ENCODE measurements at places on chromosomes 3 and 15. TPM values are rescaled to one million over a fixed set of nuclear protein-coding genes. Genes with fewer than 3 reads are reported as not detected.
A peak's percentile ranks its signal among the peaks of the same experiment; 100 is the strongest.

GRCh38 chr15:56074481-56075265 is 81.3 kb upstream of the NEDD4 start:
- DNase-seq: peak; percentile 9

- no peak for DNase-seq
Observed at GRCh38 chr3:194736896-194737600, 51.4 kb downstream of the FAM43A start.

DNA sequence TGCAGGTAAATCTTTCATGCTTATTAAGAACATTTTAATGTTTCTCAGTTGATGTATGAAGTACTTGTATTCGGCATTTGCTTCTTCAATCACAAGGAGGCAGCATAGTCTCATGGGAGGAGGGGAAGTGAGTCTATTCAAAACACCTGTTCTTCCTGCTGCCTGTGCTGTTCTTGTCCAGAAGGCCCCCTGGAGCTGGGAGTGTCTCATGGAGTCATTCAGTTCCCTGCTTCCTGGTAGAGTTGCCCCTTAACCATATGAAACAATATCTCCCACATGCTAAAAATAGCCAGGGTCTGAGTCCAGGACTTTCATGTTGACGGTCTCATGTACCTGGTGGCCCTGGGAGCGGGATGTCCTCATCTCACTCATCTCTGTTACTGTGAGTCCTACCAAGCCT is 15.5 kb upstream of the PPP1R2 start:
- peak; percentile 41 for DNase-seq

DNA sequence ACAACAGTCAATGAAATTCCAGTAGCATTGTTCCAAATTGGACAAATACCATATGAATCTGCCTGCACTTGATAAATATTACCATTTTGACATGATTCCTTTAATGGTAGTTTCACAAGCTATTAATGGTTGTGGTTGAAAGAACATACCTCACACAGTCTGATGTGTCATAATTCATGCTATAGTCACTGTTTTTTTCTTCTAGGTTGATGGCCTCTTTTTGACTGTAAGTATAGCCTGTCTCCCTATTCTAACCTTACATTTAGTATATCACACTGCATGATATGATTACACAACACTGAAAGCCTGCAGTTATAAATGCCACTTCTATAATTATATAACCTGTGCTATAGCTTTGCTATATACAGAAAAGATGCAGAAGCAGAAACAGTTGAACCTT is 834.1 kb downstream of the NSUN3 start:
- DNase-seq: no peak

CHRNA5 gene
- total RNA-seq: 1.6 TPM

IGSF10 gene
- total RNA-seq: 8.0 TPM

ZNF35 gene
- 10.1 TPM for total RNA-seq

CCDC39 gene
- total RNA-seq: 0.27 TPM
